ENCODE measurements at places on chromosomes 12 and 14.

DNA sequence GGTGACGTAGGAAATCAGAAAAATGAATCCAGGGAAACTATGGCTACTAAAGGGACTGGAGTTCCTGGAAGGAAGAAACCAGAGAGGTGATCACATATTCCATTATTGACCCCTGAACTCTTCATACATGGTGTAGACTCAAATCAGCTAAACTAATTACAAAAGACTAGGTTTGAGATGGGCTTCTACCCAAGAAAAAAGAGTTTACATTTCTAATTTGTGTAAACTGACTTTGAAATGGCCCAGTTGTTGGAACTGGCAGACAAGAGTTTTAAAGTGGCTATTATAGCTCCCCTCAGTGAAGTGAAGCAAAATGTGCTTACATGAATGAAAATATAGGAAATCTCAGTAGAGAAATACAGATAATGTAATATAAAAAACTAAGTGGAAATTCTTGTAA lies 1619.4 kb upstream of the SEL1L start:
- DNase-seq: no peak

- no peak for DNase-seq
Measured at GRCh38 chr14:34222122-34222521, 239.9 kb downstream of the SPTSSA start.

DNA sequence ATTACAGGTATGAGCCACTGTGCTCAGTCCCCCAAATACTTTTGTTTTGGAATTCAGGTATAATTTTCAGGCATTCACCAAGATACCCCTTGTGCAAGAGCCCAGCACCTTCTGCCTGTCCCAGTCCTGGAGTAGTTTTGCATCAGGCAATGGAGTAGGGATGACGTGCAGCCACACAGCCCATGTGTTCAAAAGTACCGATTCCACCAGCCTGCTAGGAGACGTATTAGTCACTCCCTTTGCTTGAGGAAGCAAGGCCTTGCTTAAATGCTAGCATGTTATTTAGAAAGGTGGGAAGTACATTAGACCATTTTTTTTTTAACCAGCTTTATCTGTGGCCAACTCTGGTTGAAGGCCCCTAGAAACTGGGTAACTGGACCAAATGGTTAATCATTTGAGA lies 15.0 kb upstream of the GALNT16 start:
- DNase-seq: no peak

DNA sequence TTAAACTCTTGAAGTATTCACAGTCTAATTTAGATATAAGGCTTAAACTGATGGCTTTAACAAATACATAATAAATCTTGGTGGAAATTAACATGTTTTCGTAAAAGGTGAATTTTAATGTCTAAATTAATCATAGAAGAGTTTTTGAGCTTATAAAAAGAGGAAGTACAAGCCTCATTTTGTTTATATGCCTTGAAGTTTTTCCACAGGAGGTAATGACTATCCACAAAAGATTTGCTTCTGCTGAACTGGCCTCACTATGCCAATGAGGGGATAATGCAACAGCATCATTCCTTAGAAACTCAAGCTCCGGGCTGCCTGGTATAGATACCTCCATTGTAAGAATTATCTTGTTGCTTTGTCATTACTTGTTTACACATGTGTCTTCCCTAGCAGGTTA lies 175.6 kb downstream of the DUSP6 start:
- no peak for DNase-seq

DNA sequence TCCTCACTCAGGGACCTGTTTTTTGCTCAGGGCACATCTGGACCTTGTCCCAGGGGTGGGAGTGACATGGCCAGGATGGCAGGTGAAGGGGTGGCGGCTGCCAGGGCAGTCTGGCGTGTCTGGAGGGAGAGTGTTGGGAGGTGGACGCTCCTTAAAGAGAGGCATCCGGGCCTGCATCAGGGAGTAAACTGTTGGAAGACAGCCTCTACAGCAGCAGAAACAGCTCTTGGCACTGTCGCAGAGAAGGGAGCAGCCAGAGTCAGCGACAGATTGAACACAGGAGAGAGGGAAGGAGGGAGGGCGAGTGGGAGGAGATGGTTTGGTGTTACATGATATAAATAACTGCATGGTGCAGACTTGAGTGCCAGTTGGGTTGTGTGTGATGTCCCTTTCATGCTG lies 52.8 kb downstream of the IGF1 start:
- no peak for DNase-seq

DNA sequence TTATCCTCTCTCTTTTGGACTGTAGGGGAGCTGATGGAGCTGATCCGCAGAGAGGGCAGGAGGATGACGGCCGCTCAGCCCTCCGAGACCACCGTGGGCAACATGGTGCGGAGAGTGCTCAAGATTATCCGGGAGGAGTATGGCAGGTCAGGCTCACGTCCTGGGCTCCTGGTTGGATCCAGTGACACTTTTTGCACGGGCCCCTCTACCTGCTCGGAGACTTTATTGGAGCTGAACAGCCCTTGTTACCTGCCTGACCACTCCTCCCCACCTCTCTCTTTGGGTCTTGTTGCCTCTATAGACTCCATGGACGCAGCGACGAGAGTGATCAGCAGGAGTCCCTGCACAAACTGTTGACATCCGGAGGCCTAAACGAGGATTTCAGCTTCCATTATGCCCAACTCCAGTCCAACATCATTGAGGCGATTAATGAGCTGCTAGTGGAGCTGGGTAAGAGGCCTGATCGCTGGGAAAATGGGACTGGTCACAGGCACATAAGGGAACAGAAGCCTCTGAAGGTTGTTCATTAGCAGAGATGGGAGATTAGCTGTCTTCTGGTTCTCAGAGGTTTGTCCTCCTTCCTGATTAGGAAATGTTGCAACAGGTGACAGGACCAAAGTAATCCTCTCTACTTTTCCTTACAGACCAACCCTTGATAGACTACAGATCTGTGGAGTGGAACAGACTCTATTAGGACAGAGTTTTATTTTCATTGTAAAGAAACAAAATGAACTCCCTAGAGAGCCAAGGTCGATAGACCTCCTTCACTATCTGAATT lies 718 bp downstream of the EIF2B2 start:
- no peak for DNase-seq

GRCh38 chr12:103673891-103674375 lies 86.9 kb downstream of the STAB2 start:
- DNase-seq: no peak

DNA sequence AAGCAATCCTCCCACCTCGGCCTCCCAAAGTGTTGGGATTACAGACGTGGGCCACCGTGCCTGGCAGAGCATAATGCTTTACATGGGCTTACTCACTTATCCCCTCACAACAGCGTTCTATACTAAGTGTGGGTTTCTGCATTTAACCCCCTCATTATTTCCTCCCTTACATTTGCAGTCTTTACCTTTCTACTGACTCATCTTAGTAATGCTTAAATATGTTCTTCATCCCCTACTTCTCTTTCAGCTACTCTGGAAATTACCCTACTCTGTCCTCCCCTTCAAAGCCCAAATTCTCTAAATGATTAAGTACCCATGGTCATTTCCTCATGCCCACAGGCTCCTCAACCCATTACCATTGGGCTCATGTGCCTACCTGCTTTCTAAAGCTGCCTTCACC lies 40.7 kb downstream of the NKX2-1 start:
- DNase-seq: no peak

DNA sequence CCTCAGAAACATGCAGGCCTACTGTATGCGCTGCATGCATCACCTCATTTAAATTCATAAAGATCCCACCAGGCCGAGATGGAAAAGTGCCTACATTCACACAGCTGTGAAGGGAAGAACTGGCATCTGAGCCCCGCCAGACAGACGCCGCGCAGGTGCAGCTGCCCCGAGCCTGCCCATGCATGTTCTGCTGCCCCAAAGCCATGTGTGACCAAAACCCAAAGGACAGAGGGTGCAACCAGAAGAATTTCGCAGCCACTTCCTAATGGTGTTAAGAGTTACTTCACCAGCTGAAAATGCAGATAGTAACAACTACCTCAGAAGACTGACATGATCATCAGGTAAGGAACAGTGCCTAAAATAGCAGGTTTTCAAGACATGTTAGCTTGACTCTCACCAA lies 13.5 kb upstream of the KRT8 start:
- DNase-seq: no peak

DNA sequence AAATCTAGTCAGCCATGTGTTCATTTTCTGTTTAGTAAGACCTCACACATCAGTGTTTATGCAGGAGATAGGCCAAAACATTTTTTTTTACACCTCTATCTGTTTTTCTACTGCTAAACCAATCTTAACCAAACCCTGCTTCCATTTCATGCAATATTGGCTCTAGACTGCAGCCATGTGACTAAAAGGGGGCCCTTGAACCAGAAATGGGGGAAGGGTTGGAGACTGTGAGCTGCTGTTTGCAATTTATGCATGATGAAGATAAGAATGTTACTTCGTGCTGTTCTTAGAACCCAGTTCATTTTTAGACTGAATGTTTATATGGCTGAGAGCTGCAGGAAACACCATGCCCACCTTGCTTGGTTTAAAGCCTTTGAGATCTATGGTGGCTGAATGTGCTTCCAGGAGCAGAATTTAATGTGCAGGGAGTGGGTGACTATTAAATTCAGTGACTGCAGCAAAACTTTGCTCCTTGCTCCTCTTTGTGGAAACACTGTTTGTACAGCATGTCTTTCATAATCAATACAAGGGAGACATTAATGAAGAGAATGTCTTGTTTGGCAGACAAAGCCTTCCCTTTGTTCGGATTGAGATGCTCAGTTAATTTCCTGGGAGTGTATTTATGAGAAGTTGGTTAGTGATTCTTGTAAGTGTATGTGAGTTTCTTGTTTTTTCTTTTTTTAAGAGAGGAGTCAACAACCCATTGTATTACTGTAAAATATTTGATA lies 53.6 kb downstream of the CHST11 start:
- DNase-seq: no peak

DNA sequence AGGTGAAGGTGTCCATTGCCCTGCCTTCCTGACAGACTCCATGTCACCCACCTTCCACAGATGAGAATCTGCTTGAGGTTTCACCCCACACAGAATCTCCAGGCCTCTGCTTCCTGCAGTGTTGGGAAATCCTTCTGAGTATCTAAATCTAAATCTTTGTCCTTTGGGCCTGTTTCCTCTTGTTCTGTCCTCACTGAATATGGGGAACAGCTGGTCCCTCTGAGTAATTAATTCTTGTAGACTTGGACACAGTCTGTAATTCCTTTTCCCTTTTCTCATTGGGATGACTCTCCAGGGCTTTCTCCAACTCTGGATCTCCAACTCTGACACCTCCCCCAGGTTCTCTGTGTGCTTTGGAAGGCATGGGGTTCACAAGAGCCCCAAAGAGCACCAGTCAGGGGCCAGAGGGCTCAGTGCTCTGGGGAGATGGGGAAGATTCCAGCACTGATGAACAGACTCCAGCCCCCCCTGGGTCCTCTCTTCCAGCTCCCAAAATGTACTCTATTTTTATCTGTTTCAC lies 2.3 kb upstream of the ACVRL1 start:
- DNase-seq: no peak

DNA sequence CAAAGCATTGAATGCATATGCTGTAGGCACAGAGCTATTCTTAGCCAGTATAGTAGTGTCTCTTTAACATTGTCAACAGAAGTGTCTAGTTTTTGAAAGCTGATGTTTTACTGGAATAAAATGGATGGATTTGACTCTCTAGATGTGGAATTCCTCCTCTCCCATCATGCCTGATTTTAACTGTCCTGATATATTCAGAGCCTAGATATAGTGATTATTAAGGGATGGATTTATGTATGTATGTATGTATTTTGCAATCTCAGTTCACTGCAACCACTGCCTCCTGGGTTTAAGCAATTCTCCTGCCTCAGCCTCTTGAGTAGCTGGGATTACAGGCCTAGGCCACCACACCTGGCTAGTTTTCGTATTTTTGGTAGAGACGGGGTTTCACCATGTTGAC lies 144.8 kb upstream of the NAV3 start:
- DNase-seq: no peak

- no peak for DNase-seq
Measured at GRCh38 chr12:39359645-39360044, 83.3 kb downstream of the KIF21A start.

- no peak for DNase-seq
Measured at GRCh38 chr12:30746190-30746589, 8.6 kb downstream of the CAPRIN2 start.

GRCh38 chr12:48388938-48389337 lies 38.2 kb upstream of the ZNF641 start:
- no peak for DNase-seq

GRCh38 chr14:95523815-95524448 lies 7.5 kb upstream of the SYNE3 start:
- DNase-seq: no peak

DNA sequence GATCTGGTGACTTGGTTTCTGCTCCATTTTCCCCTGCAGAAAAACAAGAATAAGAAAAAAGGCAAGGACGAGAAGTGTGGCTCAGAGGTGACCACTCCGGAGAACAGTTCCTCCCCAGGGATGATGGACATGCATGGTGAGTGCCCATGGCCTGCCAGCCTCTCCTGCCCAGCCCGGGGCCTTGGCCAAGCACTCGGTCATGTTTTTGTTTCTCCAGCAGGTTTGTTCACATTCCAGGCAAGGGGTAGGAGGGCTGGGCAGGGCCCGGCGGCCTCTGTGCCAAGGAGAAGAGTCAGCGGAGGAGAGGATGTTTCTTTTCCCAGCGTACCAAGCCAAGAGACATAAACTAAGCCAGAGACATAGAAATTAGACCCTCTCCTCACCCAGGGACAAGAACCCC lies 13.6 kb downstream of the BCL7A start:
- no peak for DNase-seq

GRCh38 chr12:71551529-71551928 lies 111.9 kb downstream of the LGR5 start:
- DNase-seq: peak; percentile 40

DNA sequence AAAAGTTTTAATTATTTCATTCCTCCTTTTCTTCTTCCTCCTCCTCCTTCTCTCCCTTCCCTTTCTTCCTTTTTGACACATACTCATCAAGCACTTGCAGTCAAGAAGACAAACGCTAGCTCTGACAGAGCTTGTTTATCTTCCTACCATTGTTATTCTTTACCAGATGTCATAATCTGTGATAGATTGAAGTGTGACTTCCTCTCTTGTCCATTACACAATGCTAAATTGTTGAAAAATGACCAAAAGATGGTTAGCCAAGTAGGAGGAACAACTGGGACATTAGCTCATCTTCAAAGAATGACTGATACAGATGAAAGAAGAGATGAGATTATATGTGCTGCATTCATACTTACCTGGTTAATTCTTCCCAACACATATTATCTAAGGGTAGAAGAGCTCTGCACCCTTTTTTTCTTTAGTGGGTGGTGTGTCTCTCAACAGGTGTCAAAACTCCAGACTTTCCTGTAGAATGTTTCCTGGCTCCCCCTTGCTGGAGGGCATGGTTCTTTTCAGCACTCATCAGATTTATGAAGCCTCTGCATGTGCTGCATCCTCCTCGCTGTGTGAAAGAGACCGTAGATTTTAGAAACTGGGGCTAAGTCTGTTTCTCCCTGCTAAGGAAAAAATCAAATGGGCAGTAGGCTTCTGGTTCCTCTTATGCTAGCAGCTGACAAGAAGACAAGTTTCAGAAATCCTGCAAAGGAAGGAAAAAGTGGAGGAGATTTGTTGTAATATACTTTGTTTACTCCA lies 147.1 kb downstream of the TMX1 start:
- no peak for DNase-seq

- no peak for DNase-seq
Measured at GRCh38 chr12:124744659-124745464, 118.8 kb downstream of the SCARB1 start.

- no peak for DNase-seq
Measured at GRCh38 chr14:50521912-50522341, 10.4 kb downstream of the MAP4K5 start.

GRCh38 chr12:108320507-108321293 lies 18.4 kb downstream of the CMKLR1 start:
- peak; percentile 10 for DNase-seq
